ENCODE measurements at places on chromosomes 2 and 18.

DNA sequence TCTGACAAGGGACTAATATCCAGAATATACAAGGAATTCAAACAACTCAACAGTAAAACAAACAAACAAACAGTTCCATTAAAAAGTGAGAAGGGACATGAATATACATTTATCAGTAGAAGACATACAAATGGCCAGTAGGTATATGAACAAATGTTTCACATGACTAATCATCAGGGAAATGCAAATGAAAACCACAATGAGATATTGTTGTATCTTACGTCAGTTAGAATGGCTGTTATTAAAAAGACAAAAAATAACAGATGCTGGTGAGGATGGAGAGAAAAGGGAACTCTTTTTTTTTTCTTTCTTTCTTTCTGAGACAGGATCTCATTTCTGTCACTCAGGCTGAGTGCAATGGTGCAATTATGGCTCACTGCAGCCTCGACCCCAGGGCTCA is 175.5 kb downstream of the CAMKMT start:
- DNase-seq, result no peak

DNA sequence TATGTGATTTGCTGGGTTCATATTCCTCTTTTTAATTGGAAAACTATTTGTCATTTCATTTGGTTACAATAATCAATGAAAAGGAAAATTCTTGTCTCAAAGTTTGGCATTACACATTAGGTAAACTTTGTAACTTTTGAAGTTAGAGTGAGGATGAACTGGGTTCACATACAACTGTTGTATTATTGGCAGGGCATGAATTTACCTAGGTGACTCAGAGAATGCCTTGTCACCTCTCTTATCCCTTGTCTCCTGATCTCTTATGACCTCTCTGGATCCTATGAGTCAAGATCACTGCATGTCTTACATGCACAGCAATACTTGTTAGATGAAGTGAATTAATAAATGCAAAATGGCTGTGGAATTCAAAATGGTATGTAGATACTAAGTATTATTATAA is 563.4 kb upstream of the GCFC2 start:
- DNase-seq, result no peak

DNA sequence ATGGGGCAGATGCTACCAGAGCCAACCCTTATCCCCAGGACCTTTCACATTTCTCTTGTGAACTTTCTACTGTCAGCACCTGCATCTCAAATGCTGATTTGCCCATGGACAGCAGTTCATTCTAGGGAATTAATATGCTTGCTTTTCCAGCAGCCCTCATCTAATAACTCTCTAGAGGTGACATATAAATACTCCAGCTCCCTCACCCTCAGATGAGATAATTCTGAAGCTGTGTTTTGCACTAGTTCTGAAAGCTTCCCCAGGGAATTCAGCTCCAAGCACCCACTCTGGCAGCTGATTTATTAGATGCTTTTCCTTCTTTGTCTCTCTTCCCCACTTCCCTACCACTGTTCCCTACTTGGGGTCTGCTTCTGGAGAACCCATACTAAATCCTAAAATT is 62.1 kb downstream of the PLCL1 start:
- DNase-seq, result no peak

- no peak for DNase-seq
Measured at GRCh38 chr2:45394842-45395241, 216.2 kb downstream of the SRBD1 start.

DNA sequence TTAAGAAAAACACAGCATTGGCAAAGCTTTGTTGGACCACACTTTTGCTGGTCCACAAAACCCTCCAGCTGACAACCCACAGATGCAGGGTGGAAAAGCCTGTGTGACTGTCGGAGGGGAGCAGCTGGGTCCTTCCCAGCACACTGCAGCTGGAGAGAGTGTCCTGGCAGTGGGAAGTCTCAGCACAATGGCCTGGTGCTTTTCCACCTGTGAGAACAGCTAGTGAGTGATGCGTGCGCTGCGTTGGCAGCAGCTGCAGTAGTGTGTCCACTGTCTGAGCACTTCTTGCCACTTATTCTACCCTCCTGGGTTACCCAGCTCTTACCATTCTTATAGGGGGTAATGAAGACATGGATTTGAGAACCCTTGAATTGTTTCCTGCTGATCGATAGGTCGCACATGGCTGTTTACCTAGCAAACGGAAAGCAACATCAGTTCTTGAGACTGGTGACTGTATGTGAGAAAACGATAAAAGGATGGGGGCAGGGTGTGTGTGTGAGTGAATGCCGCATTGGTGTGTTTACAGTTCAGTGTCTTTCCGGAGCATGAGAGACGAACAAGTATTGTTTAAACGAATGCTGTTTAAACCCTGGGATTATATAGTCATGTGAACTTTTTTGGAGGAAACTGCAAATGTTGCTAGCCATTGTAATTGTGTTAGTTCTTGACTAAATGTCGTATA is 69.7 kb downstream of the LYPD6 start:
- DNase-seq, result no peak

DNA sequence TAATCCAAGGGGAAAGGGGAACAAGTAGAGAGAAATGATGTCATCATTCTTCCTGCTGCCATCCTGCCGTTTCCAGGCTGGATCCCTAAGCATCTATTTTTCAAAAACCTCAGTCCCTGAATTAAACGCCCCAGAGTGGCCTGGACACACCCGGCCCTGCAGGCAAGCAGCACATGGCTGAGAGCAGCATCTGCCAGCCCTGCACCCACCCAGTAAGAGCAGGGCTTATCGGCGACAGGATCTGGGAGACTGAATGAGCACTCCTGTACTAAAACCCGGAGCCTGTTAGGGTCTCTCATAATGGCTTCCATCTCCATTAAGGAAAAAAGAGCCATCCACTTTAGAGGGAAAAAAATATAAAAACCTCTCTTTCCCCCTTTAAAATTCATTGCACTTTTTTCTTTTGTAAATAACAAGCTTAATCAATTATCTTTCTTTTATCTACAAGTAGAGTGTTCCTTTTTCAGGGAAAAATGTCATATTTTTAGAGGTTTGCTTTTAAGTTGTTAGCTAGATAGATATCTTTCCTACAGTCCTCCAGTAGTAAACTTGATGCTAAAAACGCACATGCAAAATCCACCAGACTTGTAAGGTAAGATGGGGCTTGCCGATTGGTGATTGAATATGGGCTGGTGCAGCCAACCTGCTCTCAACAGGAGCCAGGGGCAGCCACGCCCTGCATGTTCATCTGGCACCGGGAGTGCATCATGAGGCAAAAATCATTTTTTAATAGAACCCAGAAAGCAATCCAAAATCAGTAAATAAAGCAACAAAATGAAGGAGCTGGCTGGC is 457.8 kb downstream of the EIPR1 start:
- no peak for DNase-seq

All from thoracic aorta (tissue), 2 donors.